ENCODE measurements at places on chromosomes 11 and 22.

DNA sequence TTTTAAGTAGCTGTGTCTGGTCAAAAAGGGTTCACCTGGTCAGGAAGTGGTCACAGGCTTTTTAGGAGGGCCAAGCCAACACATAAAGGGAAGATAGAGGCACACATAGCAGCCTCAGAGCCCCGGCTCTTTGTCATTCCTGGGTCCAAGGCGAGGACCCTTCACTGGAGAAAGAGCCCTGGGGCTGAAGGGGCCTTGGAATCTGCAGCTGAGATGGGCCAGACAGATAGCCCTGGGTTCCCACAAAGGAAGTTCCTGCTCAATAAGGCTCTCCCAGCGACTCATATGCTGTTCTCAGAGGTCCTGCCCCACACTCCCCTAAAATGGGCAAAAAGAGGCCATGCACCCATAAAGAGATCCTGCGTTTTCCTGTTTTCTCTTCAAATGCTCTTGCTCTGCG lies 77.7 kb downstream of the LINC01488 start:
- no peak for DNase-seq

DNA sequence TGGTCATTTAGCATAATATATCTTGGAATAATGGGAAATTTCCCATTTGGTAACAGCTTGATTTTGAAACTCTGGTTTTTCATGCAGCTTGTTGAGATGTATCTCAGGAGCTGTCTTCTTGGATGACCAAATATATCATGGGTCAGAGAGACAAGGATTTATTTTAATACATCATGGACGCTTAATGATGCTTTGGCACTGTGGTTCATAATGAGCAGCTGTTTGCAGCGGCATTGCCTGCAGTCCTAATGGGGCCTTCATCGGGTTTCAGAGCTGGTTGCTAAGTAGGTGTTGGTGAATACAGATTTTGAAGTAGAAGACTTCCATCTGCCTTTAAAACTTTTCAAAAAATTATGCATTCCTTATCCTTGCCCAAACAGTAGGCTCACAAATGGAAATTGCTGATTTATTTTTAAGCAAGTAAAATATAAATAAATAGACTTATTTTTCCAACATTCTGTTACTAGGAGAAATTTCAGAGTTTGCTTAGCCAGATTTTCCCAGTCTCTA lies 389.5 kb upstream of the FAT3 start:
- DNase-seq, result no peak

GRCh38 chr11:128190312-128190711 lies 397.0 kb downstream of the ETS1 start:
- DNase-seq, result no peak

- DNase-seq, result no peak
These were observed 12.8 kb downstream of the DHCR7 start for GRCh38 chr11:71435278-71435951.

- DNase-seq, result no peak
These were observed 886 bp downstream of the PITPNM1 start for GRCh38 chr11:67504005-67504949.
